ENCODE measurements at places on chromosomes 12 and 14.
A peak's percentile ranks its signal among the peaks of the same experiment; 100 is the strongest.

DNA sequence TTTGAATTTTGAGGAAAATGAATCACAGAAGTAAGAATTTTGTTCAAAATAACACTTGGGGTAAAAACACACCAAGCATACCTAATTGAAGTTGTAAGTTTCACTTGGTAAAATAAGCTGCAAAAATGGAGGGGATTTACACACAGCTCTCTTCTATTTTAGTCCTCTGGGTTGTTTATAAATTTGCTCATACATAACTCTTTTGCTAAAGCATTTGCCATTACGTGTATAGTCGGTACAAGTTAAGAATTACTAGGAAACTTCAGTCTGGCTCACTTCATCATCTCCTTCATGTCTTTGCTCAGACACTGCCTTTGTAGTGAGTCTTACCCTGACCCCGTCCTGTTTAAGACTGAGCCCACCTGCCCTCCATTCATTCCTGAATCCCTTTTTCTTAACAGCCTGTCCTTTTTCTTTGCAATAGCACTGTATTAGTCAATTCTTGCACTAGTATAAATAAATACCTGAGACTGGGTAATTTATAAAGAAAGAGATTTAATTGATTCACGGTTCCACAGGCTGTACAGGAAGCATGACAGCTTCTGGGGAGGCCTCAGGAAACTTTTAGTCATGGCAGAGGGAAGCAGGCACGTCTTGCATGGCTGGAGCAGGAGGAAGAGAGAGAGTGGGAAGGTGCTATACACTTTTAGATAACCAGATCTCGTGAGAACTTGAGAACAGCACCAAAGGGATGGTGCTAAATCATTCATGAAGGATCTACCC lies 451.1 kb downstream of the PCNX1 start:
- no peak for DNase-seq

- DNase-seq = no peak
These were observed 2.1 kb downstream of the KMT2D start for GRCh38 chr12:49058366-49059044.

- DNase-seq = peak; percentile 16
These were observed 4.6 kb downstream of the CCDC197 start for GRCh38 chr14:94001501-94002396.

DNA sequence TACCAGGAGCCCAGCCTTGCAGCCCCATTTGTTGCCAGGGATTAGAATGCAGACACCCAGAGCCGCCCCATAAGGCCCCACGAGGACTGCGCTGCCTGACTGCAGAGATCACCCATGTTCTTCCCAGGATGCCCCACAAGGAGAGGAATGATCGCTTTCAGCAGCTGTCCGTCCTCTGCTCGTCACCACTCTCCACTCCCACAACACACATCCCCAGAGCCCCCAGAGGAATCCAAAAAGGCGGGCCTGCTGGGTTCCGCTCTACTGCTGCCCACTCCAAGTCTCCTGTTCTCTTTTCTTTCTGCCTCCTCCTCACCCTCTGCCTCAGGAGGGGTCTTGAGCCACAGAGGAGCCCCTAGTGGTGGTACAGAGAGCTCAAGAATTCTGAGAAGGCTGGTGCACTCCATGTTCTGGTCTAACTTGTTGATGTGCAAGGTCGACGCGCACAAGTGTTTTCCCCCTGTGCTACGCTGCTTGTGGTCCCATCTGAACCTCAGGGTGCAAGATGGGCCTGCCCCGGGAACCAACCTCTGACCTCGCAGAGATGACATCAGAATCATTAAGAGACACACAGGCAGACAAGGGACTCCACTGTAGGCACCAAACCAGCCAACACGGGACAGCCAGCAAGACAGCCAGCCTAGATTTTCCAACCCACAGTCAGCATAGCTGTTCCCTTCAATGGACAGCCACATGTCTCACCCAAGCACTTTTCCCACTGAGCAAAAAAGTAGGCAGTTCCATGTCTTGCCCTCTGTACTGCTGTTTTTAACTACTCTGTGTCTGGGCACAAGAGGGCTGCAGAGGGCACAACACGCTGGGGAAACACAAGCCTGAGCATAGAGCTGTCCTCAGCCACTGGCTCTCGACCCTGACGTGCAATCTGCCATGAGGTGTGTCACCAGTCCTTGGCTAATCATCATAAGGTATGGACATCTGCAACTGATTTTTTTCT lies 29.9 kb downstream of the PXN start:
- no peak for DNase-seq

DNA sequence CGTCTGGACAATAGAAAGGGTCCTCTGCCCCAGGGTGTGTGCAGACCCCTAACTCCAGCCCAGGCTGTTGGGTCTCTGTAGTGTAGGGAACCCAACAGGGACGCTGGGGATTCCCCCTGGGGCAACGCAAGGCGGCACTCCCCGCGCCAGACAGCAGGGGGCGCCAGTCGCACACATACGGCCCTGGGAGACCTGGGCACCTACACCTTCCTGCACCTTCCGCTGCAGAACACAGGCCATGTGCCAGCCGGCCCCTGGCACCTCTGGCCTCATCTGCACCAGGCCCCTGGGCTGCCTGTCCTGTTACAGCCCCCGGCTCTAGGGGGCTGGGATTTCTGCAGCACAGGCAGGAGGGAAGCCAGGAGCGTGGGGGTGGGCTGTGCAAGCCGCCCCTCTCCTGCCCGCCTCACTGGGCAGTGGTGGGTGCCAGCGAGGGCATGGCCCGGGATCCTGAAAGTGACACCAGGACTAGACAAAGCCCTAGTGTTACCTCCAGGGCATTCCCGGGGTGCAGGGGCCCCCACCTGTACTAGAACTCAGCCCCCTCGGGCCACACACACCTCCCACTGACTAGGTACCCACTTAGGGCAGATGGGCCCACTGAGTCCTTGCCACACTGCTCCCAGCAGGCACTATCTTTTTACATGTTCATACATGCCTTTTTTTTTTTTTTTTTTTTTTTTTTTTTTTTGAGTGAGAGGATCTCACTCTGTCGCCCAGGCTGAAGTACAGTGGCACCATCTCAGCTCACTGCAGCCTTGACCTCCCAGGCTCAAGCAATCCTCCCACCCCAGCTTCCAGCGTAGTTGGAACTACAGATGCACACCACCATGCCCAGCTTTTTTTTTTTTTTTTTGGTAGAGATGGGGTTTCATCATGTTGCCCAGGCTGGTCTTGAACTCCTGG lies 37.5 kb downstream of the CCNK start:
- peak; percentile 39 for DNase-seq

DNA sequence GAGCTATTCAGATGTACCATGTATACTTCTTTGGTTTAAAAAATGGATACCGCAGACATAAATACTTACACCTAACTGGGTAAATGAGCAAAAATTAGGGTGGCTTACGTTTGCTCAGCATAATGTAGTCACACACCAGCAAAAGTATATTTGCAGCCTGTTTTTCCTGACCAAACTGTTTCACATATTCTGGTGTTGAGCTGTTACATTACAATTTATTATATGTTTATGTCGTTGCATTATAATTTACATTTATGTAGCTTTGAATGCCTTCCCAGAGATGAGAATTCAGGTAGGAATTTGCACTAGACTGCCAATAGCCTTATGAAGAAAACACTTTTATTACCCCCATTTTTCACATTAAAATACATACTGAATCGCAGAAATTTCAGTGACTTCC lies 183.3 kb downstream of the PTPRO start:
- DNase-seq = no peak

DNA sequence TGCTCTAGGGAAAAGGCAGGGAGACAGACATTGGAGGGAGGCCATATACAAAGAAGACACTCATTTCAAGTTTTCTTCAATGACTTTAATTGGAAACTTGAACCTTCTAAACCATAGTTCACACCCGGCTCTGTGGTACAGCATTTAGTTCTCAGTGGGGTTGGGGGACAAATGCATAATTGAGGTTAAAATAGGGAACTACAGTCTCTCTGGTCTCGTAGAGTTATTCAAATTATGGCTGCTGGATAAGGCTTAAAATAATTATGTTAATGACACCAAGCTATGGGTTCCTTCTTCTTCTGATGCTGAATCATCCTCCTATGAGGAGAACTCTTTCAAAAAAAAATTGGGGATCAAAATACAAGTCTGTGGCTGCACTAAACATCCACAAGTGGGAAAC lies 3.8 kb upstream of the RPAP3 start:
- no peak for DNase-seq

DNA sequence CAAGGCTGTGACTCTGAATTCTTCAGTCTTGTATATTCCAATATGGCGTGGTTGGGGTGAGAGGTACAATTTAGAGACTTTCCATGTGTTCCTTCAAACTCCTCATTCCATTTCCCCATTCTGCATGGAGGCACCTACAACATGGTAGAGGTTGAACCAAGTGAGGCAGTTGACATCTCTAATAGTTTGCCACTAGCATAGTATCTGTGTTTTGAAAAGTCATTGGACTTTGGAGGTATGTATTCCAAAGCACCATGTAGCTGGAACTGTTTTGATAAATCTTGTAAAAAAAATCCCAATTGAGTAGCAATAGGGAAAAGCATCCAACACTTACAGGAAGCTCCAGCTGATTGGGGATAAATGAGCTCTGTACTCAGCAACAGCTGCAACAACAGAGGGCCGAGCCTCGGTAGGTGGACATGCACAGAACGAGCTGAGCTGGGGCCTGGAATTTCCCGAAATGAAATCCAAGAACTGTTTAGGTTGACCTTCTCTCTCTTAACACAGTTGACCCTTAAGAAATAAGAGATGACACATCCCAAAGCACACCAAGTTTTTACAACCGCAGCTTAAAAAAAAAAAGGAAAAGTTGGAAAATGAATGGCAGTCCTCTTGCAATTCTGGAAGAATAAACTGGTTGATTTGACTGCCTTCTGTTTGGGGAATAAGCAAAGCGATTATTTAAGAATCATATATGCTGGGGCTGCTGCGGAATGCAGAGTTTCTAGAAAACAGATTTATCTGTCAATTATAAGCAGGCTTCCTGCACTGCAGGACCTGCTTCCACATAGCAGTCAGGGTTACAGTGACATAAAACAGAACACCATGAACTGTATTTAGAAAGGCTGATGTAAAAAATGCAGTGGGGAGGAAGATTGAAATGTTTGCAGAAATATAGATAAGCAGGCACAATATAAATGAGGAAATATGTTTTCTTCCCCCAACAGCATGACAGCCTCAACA lies 194.6 kb upstream of the KRR1 start:
- no peak for DNase-seq

DNA sequence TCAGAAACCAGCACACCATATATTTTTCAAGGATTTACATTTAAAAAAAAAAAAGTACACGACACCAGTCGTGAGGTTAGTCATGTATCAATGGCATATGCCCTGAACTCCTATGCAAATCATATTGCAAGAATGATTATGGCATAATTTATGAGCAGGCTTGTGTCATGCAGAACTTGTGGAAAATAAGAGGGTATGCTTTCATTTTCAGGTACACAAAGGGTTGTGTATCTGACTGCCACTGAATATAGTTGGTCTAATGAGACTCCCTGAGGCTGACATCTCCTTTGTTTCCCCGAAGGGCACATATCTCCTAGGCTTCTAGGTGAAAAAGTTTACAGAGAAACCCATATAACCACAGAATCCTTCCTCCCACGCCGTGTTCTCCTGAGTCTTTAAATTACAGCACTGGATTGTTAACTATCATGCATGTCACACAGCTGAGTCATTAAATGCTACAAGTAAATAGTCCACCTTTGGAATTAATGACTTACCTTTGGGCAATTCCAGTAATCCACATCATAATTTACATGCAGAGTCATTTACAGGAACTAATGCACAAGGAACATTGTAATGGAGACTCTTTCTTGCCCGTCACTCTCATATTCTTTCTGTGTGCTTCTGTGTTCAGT lies 356.7 kb upstream of the DIO2 start:
- DNase-seq = no peak

- no peak for DNase-seq
These were observed 203.8 kb downstream of the ADAMTS20 start for GRCh38 chr12:43348221-43348620.

DNA sequence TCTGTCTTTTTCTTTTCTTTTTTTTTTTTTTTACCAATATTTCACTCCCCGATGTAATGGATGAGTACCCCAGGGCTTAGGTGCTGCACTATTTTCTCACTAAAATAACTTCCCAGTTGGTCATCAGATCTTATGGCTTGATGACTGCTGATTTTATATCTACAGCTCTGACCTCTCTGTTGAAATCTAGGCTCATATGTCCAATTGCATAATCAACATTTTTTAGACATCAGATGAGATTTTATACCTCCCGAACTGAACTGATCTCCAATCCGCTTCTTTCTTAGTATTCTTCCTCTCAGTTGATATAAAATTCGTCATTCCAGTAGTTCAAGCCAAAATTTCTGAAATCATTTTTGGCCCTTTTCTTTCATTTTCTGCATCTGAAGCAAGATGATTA lies 1236.5 kb downstream of the SLC16A7 start:
- DNase-seq = no peak

DNA sequence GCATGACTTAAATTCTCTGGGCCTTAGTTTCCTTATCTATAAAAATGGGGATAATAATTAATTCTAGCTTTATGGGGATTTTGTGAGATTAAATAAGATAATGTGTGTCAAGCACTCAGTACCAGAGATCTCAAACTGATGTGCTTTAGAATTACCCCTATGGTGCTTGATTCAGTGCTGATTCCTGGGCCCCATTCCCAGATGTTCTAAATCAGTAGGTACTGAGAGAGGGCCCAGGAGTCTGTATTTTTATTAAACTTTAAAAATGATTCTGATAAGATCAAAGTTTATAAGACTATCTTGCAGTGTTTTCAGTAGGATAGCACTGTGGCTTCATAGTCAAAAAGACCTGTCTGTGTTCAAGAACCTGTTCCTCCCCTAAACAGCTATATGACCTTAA lies 89.1 kb upstream of the RIC8B start:
- no peak for DNase-seq

DNA sequence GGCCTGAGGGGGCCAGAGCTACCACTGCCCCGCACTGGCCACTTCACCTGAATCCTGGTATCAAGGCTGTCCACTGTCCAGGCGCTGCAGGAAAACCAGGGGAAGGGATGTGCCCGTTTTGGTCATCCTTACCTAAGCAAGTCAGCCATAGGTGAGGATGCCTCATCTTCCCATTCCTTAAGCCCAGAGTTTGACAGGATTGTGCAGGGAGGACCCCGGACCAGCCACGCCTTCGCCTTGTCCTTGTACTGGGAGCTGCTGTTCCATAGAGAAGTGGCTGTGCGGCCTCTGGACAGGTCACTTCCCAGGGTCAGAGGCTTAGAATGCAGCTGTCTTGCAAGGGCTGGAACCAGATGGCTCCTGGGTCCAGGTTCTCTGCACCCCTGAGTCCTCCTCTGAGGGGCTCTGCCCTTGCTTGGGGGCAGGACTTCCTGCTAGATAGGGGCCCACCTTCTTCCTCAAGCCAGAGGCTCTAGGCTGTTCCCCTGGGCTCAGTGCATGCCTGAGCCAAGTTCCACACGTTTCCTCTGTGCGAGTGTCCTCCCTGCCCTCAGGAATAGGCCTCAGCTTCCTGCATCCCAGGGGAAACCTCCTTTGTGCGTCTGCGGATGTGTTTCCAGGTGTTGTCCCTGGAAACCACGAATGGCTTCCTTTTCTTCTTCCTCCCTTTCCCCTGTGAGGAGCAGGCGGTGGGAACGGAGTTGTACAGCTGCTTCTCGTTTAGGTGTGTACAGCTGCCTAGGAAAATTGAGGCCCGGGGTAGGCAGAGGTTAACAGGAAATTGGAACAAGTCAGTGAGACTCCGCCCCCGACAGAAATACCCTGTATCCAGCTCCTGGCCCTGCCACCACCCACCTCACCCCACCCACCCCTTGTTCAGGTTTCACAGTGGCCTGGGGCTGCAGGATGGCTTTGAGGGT lies 54.3 kb upstream of the RIN3 start:
- no peak for DNase-seq

Data from NCI-H1417 treated with DMSO at 0.1 percent for 48 hours (cell line).